ENCODE measurements at places on chromosomes 6 and 20. TPM values are rescaled to one million over a fixed set of nuclear protein-coding genes. Genes with fewer than 3 reads are reported as not detected.

Gene OPN5
- not detected for total RNA-seq

Gene SEL1L2
- total RNA-seq = not detected

Gene MOG
- not detected for total RNA-seq

Gene RWDD1
- total RNA-seq = 23.9 TPM
